AML-193 (cell line): ENCODE measurements at places on chromosomes 7 and 10.

- no peak for DNase-seq
These were observed 218.6 kb upstream of the TAC1 start for GRCh38 chr7:97513326-97513725.

DNA sequence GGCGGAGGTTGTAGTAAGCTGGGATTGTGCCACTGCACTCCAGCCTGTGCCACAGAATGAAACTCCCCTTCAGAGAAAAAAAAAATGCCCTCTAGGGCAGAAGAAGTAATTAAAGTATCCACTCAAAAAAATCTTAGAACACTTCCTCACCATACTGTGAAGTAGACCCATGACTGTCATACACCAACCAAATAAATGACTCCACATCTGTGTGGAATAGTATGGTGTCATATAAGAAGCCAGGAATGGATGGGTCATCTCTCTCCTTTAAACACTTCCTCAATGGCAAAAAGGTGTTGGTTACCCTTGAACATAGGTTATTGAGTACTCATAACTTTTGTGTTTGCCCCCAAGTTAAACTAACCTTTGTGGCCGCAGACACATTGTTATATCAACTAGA is 48.1 kb upstream of the PCGF5 start:
- no peak for DNase-seq

DNA sequence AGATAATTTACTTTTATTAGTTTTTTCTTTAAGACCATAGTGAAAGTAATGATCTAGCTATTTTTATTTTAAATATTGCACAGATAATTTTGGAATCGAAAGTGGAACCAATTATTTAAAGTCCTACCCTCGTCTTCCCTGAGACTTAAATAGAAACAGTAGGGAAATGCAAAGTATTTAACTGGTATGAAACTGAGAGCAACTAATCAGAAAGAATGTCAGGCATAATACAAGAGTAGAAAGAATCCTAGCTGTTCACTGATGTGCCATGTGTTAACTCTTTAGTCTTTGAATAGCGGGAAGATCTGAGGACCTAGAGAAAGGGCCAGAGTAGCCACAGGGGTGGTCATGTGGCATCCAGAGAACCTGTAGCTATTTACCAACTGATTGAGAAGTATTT is 630.0 kb downstream of the NRG3 start:
- DNase-seq: no peak

- DNase-seq: peak; percentile 70
These were observed 7.7 kb downstream of the SLC37A3 start for GRCh38 chr7:140390466-140391190.

- no peak for DNase-seq
These were observed 29.9 kb upstream of the CC2D2B start for GRCh38 chr10:95877881-95878280.

DNA sequence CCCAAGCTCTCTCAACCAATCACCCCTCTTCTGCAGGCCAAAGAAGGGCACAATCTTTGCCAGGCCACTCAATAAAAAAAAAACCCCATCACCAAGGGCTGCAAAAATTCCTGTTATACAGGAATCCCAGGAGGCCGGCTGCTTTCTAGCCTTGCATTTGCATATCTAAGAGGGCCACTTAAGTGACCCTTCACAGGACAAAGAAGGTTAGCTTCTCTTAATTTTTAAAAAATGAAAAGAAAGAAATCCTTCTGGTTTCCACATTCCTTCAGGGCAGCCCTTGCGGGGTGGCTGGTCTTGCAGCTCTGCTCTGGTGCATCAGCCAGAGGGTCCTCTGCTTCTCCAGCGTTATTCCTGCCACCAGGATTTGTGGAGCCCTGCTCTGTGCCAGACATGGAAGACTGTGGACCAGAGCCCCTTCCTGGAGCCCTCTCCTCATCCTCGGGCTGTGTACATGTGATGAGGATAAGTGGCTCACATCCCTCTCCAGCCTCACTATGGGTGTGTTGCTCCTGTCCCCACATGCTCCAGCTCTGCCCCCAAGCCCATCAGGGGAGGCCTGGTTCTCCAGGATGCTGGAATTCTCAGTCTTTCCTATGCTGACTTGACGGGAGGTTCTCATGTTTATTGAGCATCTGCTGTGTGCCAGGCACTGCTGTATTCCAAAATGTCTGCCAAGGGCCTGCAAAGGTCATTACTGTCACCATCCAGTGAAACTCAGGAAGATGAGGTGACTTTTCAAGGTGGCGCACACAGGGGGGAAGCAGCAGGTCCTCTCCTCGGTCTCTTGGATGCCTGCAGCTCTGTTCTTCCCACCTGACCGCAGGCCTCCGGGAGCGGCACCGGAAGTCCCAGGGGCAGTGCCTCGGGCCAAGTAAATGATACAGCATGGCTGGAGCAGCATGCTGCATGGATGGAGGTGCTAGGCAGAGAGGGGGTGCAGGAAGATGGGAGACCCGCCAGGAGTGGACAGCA is 67.7 kb downstream of the ARHGAP22 start:
- no peak for DNase-seq

GRCh38 chr7:35280902-35281301 is 27.0 kb upstream of the TBX20 start:
- no peak for DNase-seq

DNA sequence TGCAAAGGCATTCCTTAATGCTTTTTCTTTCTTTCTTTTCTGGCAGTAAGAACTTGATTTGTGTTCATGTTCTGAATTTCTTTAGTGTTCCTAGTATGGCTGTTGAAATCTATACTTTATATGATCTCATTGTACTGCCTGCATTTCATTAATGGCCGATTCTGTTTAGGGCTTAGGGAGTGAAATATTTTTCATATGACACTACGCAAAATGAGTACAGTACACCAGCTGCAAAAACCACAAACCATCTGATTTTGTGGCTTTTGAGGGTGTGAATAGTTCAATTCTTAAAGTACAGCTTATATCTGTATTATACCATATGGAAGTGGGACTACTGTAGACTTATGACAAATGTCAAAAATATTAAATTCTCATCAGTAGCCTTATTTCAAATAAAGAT is 69.1 kb upstream of the FOXP2 start:
- DNase-seq: no peak

DNA sequence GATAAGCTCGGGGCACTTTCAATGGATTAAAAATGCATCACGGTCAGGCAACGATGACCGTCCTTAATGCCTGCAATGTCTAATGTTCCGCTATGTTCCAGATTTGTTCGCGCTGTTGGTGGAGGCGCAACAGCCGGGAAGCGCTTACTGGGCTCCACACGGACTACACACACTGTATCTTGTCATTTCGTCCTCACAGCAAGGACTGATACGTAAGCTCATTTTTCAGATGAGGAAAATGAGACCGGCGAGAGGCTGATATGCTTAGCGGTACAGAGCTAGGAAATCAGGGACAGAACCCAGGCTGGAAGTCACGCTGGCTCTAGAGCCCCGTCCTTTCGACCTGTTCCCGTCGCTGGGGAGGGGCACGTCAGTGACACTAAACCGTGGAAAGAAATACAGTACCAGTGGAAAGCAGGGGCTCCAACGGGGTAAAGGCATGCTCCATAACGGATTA is 670 bp downstream of the TPK1 start:
- DNase-seq: peak; percentile 28

DNA sequence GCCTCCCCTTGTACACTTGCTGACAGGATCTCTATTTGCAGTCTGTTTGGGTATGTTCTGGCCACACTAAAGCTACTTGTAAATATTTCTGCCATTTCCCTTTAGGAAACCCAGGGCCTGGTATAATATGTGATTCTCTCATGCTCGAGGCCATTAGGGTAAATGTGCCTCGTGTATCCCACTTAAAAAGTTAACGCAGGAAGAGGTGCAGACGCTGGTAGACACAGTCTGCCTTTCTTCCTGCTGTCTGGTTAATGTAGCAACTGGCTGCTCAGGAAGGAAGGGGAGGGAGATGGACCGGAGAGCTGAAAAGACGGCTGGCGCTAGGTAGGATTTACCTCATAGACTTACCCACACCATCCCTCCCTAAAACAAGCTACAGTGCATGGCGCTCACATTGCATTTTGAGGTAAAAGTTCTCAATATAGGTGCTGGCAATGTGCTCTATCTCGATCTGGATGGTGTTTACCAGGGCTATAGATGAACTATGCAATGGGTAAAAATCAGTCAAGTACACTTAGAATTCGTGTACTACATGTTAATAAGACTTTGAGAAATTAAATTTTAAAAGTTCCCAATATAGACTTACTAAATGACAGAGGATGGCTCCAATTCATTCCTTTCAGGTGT is 125.9 kb downstream of the JAZF1 start:
- DNase-seq: no peak

- DNase-seq: no peak
These were observed 489.2 kb upstream of the KCND2 start for GRCh38 chr7:119783799-119784198.

- peak; percentile 40 for DNase-seq
These were observed 519 bp downstream of the PITRM1 start for GRCh38 chr10:3172081-3172445.

DNA sequence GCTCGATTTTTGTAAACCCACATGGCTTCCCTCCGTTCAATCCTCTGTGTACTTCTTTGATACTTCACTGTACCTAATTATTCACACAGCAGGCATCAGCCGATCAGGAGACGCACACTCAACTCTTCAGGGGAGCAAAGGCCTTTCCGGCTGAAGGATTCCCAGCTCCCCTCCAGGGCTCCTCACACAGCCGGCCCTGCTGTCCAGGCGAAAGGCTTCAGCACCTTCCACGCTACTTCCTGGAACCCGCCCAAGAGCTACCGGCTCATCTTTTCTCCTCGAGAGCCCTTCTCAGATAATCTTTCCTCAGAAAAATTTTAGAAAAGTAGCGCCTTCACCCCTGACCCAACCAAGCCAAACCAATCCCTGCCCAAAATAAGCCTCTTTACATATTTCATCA is 270.4 kb downstream of the ZMYND11 start:
- no peak for DNase-seq

DNA sequence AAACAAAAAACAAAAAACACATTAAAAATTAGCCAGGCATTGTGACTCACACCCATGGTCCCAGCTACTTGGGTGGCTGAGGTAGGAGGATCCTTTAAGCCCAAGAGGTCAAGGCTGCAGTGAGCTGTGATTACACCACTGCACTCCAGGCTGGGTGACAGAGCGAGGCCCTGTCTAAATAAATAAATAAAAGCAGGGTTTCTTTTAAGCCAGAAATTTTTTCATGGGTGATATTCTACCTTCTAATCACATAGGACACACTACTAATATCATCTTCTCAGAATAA is 14.2 kb upstream of the SVIL start:
- no peak for DNase-seq

DNA sequence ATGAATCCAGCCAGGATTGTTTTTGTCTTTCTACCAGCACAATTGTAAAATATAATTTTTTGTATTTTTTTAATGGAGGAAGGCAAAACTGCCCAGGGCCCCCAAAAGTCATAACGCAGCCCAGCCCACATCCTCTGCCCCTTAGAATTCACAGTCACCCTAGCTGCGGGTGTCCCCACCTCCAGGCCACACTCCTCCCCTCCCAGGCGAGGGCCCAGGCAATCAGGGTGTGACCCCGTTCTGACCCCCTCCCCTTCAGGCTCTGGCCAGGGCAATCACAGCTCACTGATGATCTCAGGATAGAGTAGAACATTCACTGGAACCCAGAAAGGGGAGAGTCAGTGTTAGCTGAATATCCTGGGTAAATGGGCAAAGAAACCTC is 92.0 kb upstream of the MACROH2A2 start:
- DNase-seq: no peak

- DNase-seq: no peak
These were observed 696.7 kb upstream of the CELF2 start for GRCh38 chr10:10320956-10321355.

- no peak for DNase-seq
These were observed 51.6 kb upstream of the ARL4A start for GRCh38 chr7:12635830-12636229.

GRCh38 chr10:43865265-43866135 is 216.8 kb upstream of the ZNF32 start:
- DNase-seq: no peak

DNA sequence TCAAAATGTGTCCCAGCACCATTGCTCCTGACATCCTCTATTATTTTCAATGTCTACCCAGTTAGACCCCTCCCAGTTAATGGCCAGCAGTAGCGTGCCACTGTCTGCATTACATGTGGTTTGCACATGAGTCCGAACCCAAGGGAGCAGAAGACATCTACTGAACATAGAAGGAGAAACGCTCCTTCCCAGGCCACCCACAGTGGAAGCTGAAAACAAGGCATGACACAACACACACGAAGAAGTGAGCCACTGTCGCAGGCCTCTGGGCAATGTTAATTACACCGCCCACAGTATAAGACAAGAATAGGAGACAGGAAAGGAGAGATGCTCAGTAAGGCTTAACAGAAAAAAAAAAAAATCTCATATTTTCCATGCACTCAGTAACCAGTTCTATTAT is 50.5 kb downstream of the MKX start:
- no peak for DNase-seq

DNA sequence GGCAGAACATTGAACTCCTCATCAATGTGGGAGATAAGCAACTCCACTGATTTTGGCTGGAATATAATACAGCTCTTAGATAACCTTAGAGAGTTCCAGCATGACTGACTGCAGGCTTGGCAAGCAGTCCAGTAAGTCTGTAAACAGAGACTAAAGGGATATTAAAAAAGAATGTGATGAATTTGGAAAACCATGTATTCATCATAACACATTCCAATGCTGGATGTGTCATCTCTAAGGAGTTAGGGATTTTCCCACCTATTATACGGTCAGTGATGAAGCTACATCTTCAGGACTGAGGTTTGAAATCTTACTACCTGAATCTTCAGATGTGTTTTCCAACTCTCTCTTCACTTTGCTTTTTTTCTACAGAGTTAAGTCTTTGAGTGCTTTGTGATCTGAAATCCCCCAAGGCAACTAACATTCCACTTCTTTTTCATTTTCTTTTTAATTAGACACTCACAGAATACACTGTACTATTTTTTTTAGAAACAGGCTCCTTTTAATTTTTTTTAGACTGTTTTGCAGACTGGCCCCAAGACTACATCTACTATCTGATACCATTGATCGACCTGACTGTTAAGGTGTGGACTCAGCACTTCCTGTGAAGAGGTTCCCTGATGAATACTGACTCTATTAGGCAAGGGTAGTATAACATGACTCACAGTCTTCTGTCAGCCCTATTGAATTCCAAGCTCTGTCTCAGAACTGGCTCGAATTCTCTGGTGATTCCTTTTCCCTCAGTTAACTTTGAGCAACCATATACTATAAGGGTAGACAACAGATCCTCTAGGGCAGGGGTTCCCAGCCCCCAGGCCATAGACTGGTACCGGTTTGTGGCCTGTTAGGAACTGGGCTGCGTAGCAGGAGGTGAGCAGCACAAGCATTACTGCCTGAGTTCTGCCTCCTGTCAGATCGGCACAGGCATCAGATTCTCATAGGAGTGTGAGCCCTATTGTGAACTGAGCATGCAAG is 678.2 kb downstream of the GRM8 start:
- DNase-seq: no peak

DNA sequence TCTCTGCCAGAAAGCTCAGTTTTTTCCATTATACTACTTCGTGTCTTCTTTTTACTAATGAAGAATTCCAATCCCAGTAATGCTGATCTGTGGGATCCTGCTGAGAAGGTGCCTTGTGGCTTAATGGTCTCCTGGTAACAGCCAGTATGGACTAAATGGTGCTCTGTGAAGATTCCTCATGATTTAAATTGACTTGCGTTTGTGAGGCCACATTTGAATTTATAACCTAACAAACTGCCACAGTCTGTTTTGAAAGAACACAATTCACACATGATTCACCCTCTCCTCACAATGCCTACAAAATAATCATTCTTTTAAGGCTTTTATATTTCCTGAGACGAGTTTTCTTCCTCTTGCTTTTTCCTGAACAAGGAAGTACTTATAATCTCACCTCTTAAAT is 140.0 kb downstream of the MBL2 start:
- no peak for DNase-seq
